ENCODE measurements at places on chromosomes 6 and 20.

GRCh38 chr6:116941727-116942126 is 64.7 kb downstream of the RFX6 start:
- DNase-seq = no peak

- DNase-seq = no peak
Measured at GRCh38 chr6:73965539-73966029, 269.6 kb downstream of the CD109 start.

DNA sequence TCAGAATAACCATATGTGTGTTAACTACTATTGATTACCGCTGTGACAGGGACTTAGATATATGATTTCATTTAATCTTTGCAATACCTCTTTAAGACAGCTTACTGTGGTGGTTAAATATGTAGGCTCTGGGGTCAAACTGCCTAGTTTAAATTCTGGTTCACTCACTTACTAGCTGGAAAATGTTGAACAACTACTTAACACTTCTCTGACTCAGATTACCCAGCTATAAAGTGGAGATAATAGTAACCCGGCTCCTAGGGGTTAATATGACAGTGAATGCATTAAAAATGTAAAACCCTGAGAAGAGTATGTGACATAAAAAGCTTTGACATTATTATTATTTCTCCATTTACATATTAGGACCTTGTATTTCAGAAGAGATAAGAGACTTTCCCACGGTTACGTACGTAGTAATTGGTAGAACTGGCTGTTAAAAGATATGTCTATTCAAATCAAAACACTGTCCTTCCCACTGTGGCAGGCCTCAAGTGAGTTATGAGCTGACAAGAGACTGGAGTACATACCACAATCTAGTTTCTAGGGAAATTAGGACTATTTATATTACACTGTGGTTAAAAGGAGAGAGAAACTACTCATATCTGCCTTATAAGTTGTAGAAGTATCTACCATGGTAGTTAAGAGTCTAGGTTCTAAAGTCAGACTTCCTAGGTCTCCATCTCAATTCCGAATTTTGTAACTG is 4.4 kb upstream of the PLCB1 start:
- DNase-seq = no peak

DNA sequence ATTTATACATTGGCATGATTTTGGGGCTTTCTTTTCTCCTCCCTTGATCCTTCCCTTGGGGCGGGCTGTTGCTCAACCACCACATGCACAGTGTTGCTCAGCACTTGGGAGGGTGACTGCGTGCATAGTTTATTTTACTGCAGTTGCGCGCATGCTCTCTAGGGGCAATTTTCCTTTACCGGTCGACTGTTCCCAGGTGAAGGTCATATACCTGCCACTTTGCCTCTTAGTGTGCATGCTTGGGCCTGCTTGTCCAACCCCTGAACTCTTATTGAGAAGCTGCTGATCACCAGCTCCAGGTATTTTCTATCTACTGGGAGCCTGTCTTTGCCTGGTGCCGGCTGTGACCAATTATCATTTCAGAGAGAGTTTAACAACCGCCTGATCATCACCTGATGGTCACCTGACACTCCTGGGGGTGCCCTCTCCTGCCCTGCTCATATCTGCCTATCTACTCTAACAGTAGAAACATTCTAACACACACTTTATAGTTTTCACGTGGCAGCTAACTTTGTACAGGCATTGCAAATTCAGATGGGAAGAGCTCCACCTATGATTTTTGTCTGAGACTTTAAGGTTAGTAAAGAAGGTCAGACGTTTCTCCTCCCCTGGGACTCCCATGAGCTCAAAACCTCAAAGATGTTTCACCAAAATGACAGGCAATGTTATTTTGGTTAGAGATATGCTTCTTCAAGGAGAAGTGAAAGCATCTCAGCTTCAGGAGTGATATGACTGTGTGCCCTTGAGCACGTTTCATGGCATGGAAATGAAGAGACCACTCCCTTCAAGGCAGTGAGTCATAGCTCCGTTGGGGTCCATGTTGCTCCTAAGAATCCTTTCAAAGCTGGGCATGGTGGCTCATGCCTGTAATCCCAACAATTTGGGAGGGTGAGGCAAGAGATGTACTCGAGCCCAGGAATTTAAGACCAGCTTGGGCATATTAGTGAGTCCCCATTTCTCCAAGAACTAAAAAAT is 227.5 kb upstream of the MYLIP start:
- DNase-seq = no peak

DNA sequence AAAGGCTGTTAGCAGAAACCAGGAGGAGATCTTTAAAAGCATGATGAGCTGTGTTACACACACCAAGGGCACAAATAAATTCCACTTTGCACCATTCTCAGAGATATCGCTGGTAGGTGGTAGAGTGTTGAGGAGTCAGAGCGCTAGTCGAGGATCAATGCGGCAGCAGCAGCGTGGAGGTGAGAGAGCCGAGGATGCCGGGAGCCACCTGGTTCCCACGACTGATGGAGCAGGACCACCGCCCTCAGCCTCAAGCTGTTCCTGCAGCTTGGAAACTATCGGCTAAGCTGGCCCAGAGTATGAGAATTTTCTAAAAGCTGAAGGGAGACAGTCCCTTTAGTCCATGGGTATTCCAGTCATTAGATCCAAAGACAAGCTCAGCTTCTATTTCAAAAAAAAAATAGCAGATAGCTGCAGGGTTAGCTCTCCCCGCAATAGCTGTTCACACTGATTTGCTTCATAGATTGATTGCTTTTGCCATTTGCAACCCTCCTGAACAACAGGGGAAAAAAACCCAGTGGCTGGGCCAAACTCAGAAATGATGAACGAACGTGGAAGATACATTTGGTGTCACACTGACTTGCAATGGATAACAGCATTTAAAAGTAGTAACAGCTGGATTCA is 106.2 kb downstream of the LCA5 start:
- DNase-seq = no peak

- DNase-seq = no peak
Measured at GRCh38 chr6:19438566-19439353, 398.4 kb upstream of the ID4 start.

GRCh38 chr6:143872201-143872600 is 7.9 kb downstream of the ZC2HC1B start:
- DNase-seq = no peak

- DNase-seq = peak; percentile 15
Measured at GRCh38 chr20:46307139-46307998, 929 bp downstream of the CDH22 start.

- DNase-seq = no peak
Measured at GRCh38 chr6:166862978-166863530, 93.3 kb downstream of the RNASET2 start.

GRCh38 chr20:44532259-44532980 is 10.6 kb upstream of the SERINC3 start:
- DNase-seq = no peak

DNA sequence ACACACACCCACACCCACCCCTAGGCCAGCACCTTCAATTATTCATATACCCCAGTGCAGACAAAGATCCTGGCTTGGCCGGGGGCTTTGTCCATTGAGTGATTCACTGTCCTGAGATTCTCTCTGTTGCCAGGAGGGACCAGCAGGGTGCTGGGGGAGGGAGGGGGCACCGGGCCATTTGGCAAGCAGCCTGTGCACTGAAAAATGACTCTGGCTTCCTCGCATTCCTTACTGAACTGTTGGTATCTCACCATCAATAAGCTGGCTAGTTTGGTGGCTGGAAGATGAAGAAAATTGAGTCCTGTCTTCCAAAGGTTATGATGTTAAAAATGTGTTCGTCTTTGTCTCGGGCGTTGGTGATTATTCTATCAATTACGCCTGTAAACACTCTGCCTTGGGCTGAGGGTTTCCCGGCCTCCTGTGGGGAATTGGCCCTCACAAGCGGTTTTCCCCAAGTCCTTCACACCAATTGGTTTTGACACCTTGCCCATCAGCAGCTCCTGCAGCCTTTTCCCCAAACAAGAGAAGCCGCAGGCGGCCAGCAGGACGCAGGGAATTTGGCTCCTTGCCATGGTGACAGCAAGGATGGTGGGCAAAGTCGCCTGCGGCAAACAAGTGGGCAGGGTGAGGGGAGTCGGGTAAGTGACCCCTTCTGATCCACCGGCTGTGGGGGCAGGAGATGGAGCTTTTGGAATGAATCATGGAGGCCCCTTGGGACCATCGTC is 4.9 kb downstream of the VSTM2L start:
- DNase-seq = peak; percentile 75

DNA sequence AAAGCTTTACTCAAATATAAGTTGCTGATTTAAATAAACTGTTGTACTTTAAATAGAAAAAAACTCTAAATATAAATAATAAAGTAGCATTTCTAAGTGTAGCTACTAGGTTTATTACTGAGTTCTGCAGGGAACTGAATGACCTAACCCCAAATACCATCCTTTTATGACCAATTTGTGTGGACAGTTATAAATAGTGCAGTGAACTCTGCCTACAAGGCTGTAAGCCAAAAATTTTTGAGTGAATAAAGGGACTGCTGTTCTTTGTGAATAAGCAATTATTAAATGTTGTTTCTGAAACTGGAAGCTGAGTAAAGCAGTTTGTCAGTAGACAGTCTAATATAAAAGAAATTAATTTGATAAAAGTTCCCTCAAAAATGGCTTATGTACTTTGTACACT is 90.8 kb upstream of the ELOVL5 start:
- no peak for DNase-seq

DNA sequence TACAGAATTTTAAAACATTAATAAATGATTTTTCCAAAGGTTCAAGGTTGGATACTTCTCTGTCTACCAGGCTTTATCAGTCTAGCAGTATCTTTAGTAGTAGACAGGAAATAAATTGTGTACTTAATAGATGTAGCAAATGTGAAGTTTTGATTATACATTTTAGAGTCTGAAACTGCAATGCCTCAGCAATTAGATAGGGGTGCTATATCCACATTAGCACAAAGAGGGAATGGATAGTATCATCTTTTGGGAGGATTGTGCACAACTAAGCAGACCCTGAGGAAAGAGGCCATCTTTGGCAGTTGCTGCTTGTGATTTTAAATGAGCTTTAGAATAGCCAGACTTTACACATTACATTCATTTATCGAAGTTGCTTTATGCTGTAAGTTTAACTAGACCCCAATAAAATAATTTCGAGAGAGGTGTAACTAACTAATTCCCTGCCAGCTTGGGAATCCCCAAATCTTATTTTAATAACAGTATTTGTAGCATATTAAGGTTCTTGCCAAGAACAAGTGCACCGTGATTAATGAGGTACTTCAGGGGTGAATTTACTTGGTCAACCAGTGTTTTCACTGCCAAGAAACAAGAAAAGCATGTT is 2.8 kb downstream of the KCNQ5 start:
- peak; percentile 40 for DNase-seq

GRCh38 chr6:119858901-119859300 is 509.3 kb upstream of the MAN1A1 start:
- no peak for DNase-seq

GRCh38 chr20:54618412-54618811 is 143.0 kb downstream of the DOK5 start:
- no peak for DNase-seq

DNA sequence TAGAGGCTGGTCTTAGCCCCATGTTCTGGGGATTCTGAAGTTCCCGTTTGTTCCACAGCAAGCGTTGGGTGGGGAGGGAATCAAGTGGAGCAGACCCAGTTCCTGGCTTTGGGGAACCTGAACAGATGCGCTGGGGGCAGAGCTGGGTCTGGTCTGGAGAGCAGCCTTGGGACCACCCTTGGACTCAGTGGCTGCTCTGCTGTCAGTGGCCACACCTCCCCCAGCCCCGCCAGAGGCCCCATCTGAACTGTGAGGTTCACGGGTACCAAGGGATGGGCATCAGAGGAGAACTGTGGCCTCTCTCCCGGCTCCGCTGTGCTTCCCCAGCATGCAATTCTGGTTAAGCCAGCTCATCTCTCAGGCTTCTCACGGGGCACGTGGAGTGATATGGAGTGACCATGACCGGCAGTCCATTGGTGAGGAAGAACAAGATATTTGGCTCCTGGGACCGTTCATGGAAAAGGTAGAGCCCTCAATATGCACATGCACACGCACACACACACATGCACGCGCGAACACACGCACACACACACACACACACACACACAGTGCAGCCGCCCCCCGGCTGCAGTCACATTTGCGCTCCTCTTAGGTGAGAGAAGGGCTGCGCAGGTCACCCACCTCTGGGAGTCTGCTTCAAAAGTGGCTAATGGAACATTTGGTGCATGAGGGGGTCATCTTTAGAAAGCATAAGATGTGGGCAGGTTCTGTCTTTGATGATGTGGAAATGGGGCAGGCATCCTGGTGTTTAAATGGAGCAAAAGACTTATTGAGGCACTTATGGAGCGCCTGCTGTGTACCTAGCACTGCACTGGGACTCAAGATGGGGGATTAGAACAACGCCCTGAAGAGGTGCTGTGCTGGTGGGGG is 6.0 kb downstream of the DLGAP4 start:
- DNase-seq = no peak
